ENCODE measurements at places on chromosomes 7 and 10.

DNA sequence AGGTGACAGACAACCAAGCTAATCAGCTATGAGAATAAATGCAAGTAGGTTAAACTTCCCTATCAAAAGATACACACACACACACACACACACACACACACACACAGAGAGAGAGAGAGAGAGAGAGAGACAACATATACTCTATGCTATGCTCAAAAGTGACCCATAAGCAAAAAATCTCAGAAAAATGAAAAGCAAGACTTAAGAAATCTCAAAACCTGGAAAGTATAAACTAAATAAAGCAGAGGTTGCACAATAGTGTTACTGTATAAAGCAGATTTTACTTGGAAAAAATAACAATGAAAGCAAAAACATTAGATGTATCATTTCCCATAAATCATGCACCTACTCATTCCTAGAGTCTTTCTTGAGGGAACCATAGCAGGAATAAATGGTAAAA, 221.5 kb downstream of the INHBA start:
- no peak for DNase-seq

- no peak for DNase-seq
Observed at GRCh38 chr7:7821517-7821916, 103.1 kb upstream of the RPA3 start.

GRCh38 chr10:102395400-102396316, at the start of gene NFKB2:
NFKB2 (plus strand) TSS chr10:102395705; CDS start chr10:102395960, 255 bp downstream.
- DNase-seq, result peak; percentile 86

GRCh38 chr10:63265222-63265617, 132.1 kb downstream of the NRBF2 start:
- no peak for DNase-seq

GRCh38 chr10:3766046-3766756, 18.8 kb downstream of the KLF6 start:
- no peak for DNase-seq

- no peak for DNase-seq
Observed at GRCh38 chr7:101717628-101718357, 88.7 kb upstream of the MYL10 start.

DNA sequence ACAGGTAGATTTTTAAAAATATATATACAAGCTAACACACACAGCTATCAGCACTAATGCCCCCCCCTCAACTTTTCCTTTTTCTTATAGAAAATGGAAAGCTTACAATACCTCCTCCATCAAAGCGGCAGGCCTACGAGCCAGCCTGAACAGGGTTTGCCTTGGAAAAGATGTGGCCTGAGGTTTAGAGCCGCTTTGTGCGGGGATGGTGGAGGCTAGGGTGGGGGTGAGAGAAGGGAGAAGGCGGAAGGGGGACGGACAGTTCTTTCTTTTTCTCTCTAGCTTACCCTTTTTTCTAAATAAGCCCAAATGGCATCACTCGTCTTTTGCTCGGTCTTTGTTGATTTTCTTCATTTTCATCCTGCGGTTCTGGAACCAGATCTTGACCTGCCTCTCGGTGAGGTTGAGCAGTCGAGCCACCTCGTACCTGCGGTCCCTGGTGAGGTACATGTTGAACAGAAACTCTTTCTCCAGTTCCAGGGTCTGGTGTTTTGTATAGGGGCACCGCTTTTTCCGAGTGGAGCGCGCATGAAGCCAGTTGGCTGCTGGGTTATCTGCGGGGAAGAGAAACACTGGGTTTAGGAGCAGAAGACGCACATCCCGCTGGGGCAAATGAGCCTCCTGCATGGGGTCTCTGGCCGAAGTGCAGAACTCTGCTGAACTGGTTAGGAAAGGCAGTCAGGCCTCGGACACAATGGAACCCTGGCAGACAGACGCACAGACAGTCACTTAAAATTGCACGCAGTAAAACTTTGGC, 1.9 kb downstream of the HOXA9 start:
- no peak for DNase-seq
